Stimulated activated CD8-positive, alpha-beta memory T cell treated with anti-CD3 and anti-CD28 coated beads, Interleukin-7, amount 100 ng/mL, for 48 hours (primary cell): ENCODE measurements at places on chromosomes 4 and X.

DNA sequence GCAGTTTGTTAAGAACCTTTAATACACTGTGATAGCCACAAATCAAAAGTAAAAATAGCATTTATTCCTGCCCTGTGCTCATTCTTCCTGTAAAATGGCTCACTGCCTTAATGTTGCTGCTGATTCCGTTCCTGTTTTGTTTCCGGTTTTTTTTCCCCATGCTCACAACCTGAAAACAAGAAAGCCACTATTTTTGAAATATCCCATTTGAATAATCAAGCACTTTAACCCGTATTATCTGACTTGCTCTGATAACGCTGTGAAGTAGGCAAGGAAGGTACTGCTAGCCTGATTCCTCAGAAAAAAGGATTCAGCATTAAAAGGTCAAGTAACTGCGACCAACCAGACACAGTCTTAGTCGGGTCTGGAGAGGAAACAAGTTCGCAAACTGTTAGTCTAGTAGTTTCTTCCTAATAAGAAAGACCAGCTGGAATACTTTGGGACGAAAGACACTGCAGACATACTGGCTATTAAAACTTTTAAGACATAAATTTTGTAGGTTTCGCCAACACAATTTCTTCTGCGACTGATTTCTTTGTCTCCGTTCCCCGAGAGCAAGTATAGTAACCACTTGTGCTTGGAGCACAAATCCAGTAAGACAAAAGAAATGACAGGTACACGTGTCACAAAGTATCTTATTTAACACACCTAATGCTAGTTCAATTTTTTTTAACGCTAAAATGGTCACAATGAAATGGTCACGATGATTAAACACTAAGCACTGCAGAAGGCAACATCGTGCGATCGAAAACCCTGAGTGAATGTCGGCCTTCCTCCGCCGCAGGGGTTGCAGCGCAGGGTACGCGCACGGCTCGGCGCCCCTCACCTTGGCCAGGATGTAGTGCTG is 802 bp downstream of the COX18 start:
- no peak for DNase-seq

- DNase-seq, result no peak
Measured at GRCh38 chr4:16687011-16687410, 211.4 kb downstream of the LDB2 start.

- no peak for DNase-seq
Measured at GRCh38 chrX:10022580-10023245, 55.6 kb downstream of the CLDN34 start.

- DNase-seq, result no peak
Measured at GRCh38 chr4:186701273-186701672, 22.4 kb downstream of the FAT1 start.

- no peak for DNase-seq
Measured at GRCh38 chr4:18914182-18914581, 892.6 kb upstream of the LCORL start.

DNA sequence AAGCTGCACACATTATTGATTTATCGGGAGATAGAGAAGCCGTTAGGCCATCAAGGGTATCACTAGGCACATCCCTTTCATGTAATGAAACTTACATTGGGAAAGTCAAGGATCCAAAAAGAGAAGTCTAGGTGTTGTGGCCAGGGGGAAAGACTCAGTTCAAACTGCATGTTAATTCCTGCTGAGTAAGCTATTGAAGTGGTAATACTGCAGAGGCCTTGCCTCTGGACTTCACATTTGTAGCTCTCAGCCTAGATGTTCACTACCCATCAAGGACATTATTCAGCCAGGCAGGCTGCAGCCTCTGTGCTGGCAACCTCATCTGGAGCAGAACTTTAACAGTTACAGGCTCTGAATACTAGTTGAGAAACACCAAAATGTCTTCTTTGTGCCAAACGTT is 2094.5 kb upstream of the AGA start:
- DNase-seq, result no peak

- DNase-seq, result no peak
Measured at GRCh38 chrX:39692796-39693195, 405.0 kb downstream of the BCOR start.

GRCh38 chr4:8079031-8079885 is 79.4 kb downstream of the ABLIM2 start:
- DNase-seq, result no peak
